Tongue (tissue), 3 donors: ENCODE measurements at places on chromosomes 7 and 10. TPM values are rescaled to one million over a fixed set of nuclear protein-coding genes. Genes with fewer than 3 reads are reported as not detected.

The LBX1 gene
- 5.6 TPM for total RNA-seq

The NPTX2 gene
- total RNA-seq, result 4.3 TPM

The JAKMIP3 gene
- total RNA-seq, result 1.0 TPM

The PNLIPRP1 gene
- 0.31 TPM for total RNA-seq

The AKR1C2 gene
- 2.8 TPM for total RNA-seq

The PRSS37 gene
- not detected for total RNA-seq

The PPP1R3C gene
- 540 TPM for total RNA-seq

The GRM3 gene
- not detected for total RNA-seq

The ENTPD7 gene
- total RNA-seq, result 9.7 TPM

The VSTM4 gene
- total RNA-seq, result 56.1 TPM

The PRF1 gene
- 0.62 TPM for total RNA-seq

The SDK1 gene
- 9.9 TPM for total RNA-seq

The CPA4 gene
- 2.4 TPM for total RNA-seq

The CADPS2 gene
- 22.0 TPM for total RNA-seq

The RASSF4 gene
- 60.9 TPM for total RNA-seq

The PRSS2 gene
- total RNA-seq, result not detected

The UNC5B gene
- total RNA-seq, result 7.1 TPM

The NXPH1 gene
- not detected for total RNA-seq

The UCN3 gene
- not detected for total RNA-seq

The ITIH2 gene
- total RNA-seq, result not detected

The CLEC2L gene
- not detected for total RNA-seq

The SFTPA1 gene
- total RNA-seq, result not detected

The NKX6-2 gene
- not detected for total RNA-seq

The AGBL3 gene
- total RNA-seq, result 0.62 TPM

The GNG11 gene
- total RNA-seq, result 31.6 TPM

The ATG9B gene
- 25.8 TPM for total RNA-seq

The CC2D2B gene
- 2.2 TPM for total RNA-seq

The HGF gene
- total RNA-seq, result 10.2 TPM

The HOXA6 gene
- not detected for total RNA-seq

The ATP6V1F gene
- total RNA-seq, result 71.5 TPM

The ACHE gene
- 112 TPM for total RNA-seq

The AGR2 gene
- 73.1 TPM for total RNA-seq

The GNAT3 gene
- total RNA-seq, result 4.0 TPM

The CHST3 gene
- 29.6 TPM for total RNA-seq

The CALHM3 gene
- total RNA-seq, result not detected

The SUN3 gene
- total RNA-seq, result not detected

The MKLN1 gene
- 63.8 TPM for total RNA-seq

The MBLAC1 gene
- 0.82 TPM for total RNA-seq
